ENCODE measurements at places on chromosomes 1 and 21.
A peak's percentile ranks its signal among the peaks of the same experiment; 100 is the strongest.

- DNase-seq = no peak
Measured at GRCh38 chr1:221998781-221999180, 256.9 kb upstream of the DUSP10 start.

GRCh38 chr1:201309416-201309815 lies 26.1 kb downstream of the PKP1 start:
- DNase-seq = no peak

GRCh38 chr1:24963943-24964693 lies 34.0 kb upstream of the RUNX3 start:
- DNase-seq = no peak

- DNase-seq = no peak
Measured at GRCh38 chr1:241837901-241838300, 10.1 kb upstream of the EXO1 start.

DNA sequence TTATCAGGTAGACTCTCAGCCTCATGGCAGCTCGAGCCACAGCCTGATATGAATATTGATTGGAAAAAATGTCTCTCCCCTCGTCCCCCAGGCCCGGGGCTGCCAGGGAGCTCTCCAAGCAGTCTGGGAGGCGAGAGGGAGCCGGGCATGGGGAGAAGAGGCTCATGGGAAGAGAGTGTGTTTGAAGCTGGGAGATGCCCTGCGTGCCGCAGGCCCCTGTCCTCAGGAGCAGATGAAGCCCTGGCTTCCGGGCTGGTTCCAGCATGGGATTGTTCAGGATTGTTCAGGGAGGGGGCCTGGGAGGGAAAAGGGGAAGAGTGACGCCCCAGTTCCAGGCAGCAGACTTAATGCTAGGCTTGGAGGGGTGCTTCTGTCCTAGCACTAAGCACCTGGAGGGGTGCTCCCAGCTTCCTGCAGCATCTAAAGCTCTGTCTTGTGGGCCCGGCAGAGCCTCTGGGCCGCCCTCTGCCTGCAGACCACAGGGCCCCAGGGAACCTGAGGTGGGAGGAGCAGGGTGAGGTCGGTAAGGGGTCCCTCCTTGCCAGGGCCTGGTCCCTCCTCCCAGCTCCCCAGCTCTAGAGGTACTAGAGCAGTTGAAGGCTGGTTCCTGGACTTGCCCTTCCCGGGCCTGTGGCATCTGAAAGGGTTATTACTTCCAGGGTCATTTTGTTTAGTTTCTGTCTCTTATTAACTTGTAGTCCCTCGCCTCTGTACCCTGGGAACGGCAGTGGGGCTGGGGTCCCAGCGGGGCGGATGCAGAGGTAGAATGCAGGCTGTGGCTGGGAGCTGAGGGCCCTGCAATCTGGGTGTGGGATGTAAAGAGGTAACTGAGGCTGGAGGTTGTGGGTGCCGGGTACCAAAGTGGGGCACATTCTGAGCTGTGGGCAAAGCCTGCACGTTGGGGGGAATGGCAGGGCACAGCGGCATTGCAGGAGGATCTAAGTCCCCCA lies 334.8 kb upstream of the VAMP3 start:
- DNase-seq = no peak

DNA sequence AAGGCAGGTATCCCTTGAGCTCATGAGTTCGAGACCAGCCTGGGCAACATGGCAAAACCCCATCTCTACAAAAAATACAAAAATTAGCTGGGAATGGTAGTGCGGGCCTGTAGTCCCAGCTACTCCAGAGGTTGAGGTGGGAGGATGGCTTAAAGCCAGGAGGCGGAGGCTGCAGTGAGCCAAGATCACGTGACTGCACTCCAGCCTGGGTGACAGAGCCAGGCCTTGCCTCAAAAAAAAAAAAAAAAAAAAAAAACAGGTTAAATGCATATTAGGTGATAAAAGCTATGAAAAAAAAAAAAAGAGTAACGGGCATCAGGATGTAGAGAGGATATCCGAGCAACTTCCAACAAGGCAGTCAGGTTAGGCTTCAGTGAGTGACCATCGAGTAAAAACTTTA lies 2.8 kb upstream of the SRRM1 start:
- no peak for DNase-seq

DNA sequence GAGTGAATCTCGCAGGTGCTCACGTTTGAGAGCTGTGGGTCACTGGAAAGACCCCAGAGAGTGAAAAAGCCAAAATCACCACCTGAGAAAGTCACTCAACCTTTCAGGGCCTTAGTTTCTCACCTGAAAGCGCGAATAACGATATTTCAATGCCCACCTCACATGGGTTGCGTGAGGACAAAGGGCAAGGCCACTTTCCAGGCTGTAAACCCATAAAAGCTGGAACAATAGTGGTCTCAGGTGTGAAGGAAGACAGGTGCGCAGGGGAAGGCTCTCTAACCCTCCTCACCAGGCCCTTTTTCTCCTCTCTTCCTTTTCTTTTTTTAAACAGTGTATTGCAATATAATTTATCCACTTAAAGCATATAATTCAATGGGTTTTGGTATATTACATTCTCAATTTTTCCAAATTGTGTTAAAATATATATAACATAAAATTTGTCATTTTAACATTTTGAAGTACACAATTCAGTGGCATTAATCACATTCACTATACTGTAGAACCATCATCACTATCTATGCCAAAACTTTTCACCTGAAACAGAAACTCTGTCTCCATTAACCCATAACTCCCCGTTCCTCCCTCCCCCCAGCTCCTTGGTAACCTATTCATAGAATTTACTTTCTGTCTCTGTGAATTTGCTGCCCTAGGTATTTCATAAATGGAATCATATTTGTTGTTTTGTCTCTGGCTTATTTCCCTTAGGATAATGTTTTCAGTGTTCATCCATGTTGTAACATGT lies 118.4 kb upstream of the TNR start:
- DNase-seq = no peak

DNA sequence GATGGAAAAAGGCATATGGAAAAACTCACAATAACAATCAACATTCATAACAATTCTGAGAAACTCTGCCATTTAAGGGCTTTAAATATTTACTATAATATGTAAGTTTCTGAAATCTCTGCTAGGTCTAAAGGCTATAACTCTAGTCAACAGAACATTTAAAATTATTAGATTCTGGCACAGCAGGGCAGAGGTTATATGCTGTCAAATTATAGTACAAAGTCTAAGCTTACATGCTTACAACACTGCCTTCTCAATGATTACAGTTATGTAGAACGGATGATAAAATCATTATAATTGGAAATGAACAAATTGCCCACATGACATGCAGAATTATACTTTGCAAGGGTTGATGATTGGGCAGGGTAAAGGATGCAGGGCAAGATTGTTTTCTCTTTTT lies 97.7 kb downstream of the PIGK start:
- no peak for DNase-seq

GRCh38 chr1:113372546-113372945 lies 17.8 kb upstream of the MAGI3 start:
- no peak for DNase-seq

GRCh38 chr1:244163861-244164510 lies 112.9 kb downstream of the ZBTB18 start:
- DNase-seq = no peak

- DNase-seq = no peak
Measured at GRCh38 chr1:206411321-206411720, 59.0 kb upstream of the IKBKE start.

GRCh38 chr1:64192290-64192689 lies 11.1 kb upstream of the UBE2U start:
- no peak for DNase-seq

- DNase-seq = no peak
Measured at GRCh38 chr1:210695026-210695425, 366.3 kb downstream of the HHAT start.

GRCh38 chr1:53860967-53861411 lies 22.9 kb upstream of the NDC1 start:
- DNase-seq = peak; percentile 45

- no peak for DNase-seq
Measured at GRCh38 chr21:41196993-41197392, 29.0 kb downstream of the BACE2 start.

- DNase-seq = no peak
Measured at GRCh38 chr1:9655836-9656235, 4.3 kb downstream of the PIK3CD start.

DNA sequence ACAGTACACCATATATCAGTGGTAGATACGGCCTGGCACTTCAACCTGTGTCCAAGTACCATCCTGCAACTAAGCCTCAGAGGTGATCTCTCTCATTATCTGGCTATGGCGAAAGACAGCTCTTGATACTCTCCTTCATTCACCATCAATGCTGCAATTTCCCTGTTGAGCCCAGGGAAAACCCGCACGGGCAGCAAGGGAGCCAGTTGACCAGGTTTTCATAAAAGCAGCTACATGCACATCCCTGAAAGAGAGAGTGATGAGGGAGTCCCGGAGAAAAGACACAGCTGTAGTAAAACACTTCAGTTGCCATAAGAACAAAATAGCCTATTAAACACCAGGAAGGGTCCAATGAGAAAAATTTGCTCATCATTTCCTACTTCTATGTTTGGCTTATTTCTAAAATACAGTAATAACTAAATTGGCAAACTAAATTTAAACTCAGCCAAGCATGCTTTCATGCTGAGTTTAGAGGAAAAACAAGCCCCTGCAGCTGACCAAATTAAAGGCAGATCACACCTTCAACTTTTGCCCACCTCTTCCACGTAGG lies 68.3 kb downstream of the CAPZB start:
- DNase-seq = no peak

DNA sequence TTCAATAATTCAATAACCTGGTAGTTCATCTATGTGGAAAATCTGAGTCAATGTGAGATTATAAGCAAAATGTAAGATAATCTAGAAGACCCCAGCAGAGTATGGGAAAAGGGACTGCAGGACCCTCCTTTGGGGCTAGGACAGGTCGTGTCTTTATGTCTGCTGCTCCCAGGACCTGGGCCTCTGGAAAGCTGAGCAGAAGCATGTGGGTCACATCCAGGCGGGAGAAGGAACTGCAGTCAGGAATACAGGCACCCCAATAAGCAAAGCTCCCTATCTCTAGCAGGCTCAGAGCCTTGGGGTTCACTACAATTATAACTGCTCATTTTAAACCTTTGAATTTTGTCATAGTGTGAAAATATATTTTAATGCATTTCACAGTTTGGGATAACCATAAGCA lies 73.9 kb upstream of the MCOLN3 start:
- DNase-seq = no peak

GRCh38 chr1:76950306-76950705 lies 83.0 kb downstream of the ST6GALNAC5 start:
- no peak for DNase-seq

GRCh38 chr1:69284508-69284907 lies 283.2 kb upstream of the LRRC7 start:
- DNase-seq = no peak

DNA sequence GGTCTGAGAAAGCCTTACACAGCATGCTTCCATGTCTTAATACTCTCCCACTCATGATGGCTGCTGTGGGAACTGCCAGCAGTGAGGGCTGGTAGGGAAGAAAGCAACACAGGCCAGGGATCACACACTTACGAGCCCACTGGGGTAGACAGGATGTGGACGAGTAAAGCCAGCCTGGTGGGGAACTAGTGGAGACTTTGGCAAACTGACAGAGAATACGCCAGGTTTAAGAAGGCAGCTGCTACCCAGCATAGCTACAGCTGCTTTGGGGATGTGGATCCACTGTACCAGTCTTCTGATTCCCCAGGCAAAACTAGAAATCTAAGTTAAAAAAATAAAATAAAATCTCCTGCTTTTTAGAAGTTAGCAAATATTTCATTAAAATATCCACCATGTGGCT lies 664.0 kb downstream of the SMYD3 start:
- DNase-seq = no peak

GRCh38 chr1:71828431-71829012 lies 453.8 kb downstream of the NEGR1 start:
- DNase-seq = no peak

DNA sequence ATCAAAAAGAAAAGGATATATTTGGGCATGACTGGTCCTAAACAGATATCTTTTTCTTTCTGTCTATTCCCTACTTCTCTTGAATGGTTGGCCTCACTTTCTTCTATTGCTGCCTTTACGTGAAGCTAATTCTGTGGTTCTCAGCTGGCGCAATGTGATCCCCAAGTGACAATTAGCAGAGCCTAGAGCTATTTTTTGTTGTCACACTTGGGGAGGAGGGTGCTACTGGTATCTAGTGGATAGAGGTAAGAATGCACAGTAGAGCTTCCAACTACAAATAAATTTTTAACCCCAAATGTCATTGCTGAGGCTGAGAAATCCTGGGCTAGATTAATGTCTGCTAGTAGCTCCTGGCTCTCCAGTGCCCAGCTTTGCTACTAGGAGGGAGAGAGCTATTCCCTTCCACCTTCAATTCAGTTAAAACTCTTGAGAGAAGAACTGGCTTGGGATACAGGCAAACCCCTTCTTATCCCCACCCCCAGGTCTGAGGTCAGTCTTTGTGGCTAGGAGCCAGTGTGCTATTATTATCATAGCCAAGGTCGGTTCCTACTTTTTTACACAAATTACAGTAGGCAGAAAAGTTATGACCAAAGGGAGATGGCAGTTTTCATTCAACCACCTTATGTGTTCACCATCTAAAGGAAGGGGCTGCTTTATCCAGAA lies 102.1 kb downstream of the SNX7 start:
- DNase-seq = no peak
